Inflammatory macrophage treated with lipopolysaccharide for 1 hour (primary cell): ENCODE measurements at places on chromosomes 6 and 20.

DNA sequence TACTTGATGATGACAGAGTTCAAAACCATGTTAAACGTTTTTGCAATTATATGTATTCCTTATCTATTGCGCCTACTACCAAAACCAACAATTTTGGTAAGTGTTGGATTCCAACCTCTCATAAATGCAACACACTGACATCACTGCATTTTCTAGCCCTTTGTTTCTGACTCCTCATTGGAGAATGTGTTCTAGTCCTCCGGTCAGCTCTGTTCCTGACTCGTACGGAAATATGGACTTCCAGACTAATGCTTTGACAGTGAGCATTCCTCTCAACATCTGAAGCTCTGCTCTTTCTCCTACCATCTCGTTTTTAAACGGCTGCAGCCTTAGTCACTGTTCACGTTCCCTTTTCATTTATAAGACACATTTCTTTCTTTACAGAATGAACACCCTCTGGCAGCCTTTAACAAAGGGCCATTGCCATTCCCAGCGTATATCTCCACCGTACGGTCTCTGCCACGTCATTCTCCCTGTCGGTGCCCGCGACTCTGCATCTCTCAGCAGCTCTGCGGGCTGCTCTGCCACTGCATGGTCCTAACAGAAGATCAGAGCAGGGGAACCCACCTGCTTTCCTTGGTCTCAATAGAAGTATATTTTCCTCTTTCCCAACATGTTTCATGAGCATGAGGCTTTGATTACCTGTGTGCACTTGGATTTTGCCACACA lies 103.0 kb upstream of the SYNDIG1 start:
- no peak for DNase-seq

DNA sequence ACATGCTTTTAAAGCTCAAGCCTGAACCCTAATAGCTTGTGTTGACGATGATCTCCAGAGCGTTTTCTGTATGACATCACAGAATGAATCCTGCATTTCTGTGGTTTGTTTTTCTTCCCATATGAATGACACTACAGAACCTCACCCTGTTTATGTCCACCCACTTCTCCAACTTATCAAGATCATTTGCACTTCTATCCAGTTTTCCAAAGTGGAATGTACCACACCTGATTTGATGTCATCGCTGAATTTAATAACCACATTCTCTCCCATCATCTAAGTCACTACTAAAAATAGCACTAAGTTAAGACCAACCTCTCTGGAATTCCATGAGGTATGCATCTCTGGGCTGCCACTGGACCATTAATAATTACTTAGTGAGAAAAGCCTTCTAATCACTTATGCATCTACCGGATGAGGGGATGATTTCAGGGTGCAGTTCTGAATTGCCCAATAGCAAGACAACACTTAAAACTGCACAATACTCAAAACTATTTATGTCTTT lies 33.3 kb upstream of the CITED2 start:
- no peak for DNase-seq

GRCh38 chr6:157148391-157149323 lies 174.7 kb downstream of the TMEM242 start:
- DNase-seq: no peak

DNA sequence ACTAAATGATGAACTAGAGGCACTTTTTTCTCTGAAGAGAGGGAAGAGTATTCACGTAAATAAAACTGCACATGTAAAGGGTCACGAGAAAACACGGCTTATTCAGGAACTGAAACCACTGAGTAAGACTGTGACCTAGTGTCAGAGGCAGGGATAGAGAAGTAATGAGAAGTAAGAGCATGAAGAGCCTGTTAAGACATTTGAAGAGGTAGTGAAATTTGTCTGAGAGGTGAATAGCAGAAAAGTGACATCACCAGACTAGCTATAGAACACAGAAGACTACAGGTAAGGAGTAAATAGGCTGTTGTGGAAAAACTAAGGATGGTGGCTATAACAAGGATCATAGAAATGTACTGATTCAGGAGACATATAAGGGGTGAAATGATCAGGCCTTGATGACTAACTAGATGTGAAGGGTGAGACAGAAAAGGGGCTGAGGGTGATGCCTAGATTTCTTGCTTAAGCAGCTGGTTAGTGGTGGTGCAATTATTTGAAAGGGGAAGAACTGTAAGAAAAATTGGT lies 76.8 kb downstream of the REV3L start:
- peak; percentile 93 for DNase-seq

DNA sequence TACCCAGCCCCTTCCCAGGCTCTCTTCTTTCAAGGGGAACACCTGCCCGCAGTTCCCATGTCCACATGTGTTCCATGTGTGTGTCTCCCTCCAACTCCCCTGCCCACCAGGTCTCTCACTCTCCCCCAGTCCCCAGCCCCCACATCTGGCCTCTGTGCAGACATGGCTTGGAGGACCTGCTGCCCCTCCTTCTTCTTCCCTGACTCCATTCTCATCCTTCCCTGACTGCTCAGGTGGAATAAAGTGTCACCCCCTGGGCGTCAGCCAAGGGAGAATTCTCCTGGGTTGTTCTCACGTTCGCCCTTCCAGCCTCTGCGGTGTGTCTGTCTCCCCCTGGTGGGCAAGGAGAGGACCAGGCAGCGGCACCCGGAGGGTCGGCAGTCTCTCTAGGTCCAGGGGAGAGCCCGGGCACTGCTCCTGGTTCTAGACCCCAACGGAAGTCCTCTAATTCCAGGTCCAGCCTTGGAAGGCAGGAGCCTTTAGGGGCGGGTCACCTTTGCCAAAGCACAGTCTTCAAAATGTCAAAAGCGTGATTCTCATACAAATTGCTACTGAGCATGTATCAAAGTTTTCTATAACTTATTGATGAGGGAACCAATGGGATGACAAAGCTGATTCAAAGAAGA lies 50.5 kb downstream of the EBF4 start:
- DNase-seq: peak; percentile 67

- no peak for DNase-seq
Measured at GRCh38 chr6:129659590-129660345, 50.2 kb downstream of the ARHGAP18 start.
